ENCODE measurements at places on chromosomes 3 and 15. TPM values are rescaled to one million over a fixed set of nuclear protein-coding genes. Genes with fewer than 3 reads are reported as not detected.

DNA sequence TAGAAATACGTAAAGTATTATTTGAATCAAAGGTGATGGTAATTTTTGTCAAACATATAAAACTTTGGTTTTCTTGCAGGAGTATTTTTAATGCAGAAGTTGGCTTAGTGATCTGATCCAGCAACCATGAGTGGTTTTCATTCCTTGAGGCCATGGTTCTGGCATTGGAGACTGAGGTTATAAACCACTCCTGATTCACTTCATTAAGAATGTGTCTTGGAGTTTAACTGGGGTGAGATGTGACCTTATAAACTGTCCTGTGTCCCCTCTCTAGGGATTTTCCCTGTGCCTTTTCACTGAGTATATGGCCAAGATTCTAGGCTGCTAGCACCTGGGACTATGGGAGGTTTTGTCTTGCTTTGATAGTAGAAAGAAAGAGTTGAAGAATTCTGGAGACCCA lies 94.3 kb downstream of the RYR3 start:
- H3K27ac ChIP-seq = no peak overlapping the region
- DNase-seq = no peak
- no peaks in the 10 kb centered on the region for H3K36me3 ChIP-seq
- H3K4me3 ChIP-seq = no peak overlapping the region
- H3K4me1 ChIP-seq = no peaks in the 10 kb centered on the region

GRCh38 chr15:93477721-93478120 lies 388.7 kb upstream of the RGMA start:
- H3K36me3 ChIP-seq = no peaks in the 10 kb centered on the region
- H3K27me3 ChIP-seq = no peaks in the 10 kb centered on the region
- no peak for DNase-seq
- H3K27ac ChIP-seq = no peak overlapping the region

- H3K27me3 ChIP-seq = peaks cover 2% of the 10 kb centered on the region
- no peak for DNase-seq
- peaks cover 6% of the 10 kb centered on the region for H3K4me1 ChIP-seq
- no peak overlapping the region for H3K4me3 ChIP-seq
- H3K27ac ChIP-seq = no peak overlapping the region
- H3K36me3 ChIP-seq = no peaks in the 10 kb centered on the region
These were observed 16.1 kb downstream of the LRRC2 start for GRCh38 chr3:46549989-46550388.

- H3K27ac ChIP-seq = no peak overlapping the region
- no peaks in the 10 kb centered on the region for H3K36me3 ChIP-seq
- H3K4me1 ChIP-seq = no peaks in the 10 kb centered on the region
These were observed 332.0 kb upstream of the GRM7 start for GRCh38 chr3:6528951-6529350.

Gene OXSR1
- 48.5 TPM for total RNA-seq

Gene MLF1
- total RNA-seq = 3.9 TPM

Measured in activated CD4-positive, alpha-beta memory T cell treated with anti-CD3 and anti-CD28 coated beads for 36 hours (primary cell).